ENCODE measurements at places on chromosomes 2 and 18.

DNA sequence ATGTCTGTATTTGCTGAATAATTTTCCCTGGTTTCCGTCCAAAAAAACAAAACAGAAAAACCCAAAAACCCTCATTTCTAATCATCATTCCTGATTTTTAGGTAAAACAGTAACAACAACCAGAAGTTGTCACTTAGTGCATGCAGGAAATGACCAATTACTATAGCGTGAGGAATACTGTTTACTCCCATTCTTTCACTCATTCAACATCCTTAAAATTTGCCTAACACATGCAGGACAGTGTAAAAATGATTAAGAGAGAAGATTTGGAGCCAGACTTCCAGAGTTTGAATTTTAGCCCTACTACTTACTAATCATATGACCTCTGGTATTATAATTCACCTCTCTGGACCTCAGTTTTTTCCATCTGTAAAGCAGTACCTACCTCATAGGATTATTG, 83.1 kb downstream of the FIGN start:
- DNase-seq = no peak

GRCh38 chr2:231622963-231623362, 30.3 kb downstream of the TEX44 start:
- DNase-seq = no peak

- DNase-seq = no peak
Observed at GRCh38 chr2:49053156-49053555, 101.2 kb downstream of the FSHR start.

- peak; percentile 82 for DNase-seq
Observed at GRCh38 chr2:151947813-151948165, 119.6 kb upstream of the ARL5A start.

- DNase-seq = no peak
Observed at GRCh38 chr2:65357959-65358294, 74.5 kb downstream of the SPRED2 start.

GRCh38 chr2:114025030-114025429, 135.1 kb downstream of the ACTR3 start:
- no peak for DNase-seq

DNA sequence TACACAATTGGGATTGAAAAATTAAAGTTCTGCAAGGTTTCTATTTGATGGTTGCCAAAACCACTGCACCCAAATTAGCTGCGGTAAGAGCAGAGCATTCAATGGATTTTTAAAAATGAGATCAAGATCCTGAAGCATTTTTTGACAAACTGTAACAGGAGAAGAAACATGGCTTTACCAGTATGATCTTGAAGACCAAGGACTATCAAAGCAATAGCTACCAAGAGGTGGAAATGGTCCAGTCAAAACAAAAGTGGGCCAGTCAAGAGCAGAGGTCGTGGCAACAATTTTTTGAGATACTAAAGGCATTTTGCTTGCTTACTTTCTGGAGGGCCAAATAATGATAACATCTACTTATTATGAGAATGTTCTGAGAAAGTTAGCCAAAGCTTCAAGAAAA, 186.8 kb downstream of the RDH14 start:
- no peak for DNase-seq

DNA sequence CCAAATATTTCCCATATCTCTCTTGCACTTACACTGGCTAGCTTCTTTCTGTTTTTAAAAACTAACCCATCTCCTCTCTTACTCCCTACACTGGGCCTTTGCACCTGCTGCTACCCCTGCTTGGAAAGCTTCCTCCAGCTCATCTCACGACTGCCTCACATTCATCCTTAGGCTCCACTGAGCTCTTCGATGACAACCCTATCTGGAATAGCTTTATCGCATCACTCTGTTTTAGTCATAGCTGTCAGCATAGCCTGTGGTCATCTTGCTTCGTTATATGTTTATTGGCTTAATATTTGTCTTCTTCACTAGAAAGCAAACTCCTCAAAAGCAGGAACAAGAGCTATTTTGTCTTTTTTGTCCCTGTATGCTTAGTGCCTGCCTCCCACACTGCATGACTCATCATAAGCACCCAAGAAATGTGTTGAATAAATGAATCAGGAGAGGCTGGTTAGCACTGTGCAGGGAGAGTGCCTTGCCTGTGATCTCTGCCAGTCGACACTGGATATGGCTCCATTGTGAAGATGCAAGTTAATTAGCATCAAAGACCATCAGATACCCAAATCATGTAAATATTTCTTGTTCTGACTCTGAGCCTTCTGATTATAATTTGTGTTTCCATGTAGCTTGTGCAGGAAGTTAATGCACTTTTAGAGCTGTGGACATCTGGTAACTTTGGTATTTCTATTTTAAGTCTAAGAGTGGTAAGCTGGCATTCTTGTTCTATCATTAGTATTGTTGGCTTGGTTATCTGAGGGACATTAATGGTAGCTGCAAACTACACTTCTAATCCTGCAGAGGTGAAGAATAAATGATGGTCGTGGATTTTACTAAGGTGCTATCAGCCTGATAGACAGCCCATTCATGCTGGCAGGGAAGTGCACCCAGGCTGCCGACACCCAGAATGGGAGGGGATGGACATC, 10.3 kb upstream of the DYTN start:
- DNase-seq = peak; percentile 72

- no peak for DNase-seq
Observed at GRCh38 chr2:65789923-65790675, 357.7 kb upstream of the SPRED2 start.

DNA sequence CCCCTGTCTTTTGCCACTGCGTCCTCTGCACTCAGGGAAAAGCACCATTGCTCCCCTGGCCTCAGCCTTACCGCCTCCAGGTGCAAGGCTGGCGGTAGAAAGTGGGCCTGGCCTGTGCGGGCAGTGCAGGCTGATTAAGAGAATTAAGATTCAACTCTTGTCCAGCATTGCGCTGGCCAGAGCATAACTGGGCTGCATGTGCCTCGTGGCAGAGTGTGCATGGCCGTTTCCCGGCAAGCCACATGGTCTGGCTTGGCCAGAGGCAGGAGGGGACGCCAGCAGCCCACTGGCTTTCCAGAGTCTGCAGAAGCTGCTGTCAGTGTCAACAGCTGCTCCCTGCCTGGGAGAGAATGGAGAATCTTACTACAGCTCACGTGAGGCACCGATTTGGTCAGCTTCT, 12.3 kb downstream of the NTSR2 start:
- DNase-seq = no peak

GRCh38 chr2:54949431-54949830, 100.8 kb downstream of the RTN4 start:
- DNase-seq = no peak

DNA sequence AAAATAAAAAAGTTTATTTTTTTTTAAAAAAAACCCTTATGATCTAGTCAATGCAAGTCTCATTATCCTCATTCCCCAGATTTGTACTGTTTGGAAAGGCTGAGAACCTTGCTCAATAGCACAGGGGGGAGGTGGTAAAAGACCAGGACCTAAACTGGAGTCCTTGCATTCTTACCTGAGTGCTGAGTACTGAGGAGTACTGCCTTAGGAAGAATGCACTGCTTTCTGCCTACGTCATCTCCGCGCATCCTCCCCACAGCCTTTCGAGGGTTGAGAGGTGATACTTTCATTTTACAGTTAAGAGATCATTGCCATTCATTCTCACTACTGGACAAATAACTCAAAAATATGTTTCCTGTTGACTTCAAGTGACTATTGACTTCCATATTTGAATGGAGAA, 73.8 kb downstream of the MAP3K20 start:
- no peak for DNase-seq

- DNase-seq = no peak
Observed at GRCh38 chr18:43847164-43848091, 570.1 kb upstream of the SYT4 start.

- no peak for DNase-seq
Observed at GRCh38 chr18:79515331-79515730, 119.6 kb downstream of the NFATC1 start.

- no peak for DNase-seq
Observed at GRCh38 chr18:11889284-11889683, 18.8 kb downstream of the MPPE1 start.

GRCh38 chr18:49648811-49649210, 87.0 kb downstream of the LIPG start:
- no peak for DNase-seq

DNA sequence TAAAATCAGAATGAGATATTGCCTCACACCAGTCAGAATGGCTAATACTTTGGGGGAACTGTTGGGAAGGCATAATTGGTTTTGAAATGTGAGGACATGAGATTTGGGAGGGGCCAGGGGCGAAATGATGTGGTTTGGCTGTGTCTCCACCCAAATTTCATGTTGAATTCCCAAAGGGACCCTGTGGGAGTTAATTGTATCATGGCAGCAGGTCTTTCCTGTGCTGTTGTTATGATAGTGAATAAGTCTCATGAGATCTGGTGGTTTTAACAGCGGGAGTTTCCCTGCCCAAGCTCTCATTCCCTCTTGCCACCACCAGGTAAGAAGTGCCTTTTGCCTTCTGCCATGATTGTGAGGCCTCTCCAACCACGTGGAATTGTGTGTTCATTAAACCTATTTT, 59.6 kb downstream of the CSRNP3 start:
- no peak for DNase-seq

DNA sequence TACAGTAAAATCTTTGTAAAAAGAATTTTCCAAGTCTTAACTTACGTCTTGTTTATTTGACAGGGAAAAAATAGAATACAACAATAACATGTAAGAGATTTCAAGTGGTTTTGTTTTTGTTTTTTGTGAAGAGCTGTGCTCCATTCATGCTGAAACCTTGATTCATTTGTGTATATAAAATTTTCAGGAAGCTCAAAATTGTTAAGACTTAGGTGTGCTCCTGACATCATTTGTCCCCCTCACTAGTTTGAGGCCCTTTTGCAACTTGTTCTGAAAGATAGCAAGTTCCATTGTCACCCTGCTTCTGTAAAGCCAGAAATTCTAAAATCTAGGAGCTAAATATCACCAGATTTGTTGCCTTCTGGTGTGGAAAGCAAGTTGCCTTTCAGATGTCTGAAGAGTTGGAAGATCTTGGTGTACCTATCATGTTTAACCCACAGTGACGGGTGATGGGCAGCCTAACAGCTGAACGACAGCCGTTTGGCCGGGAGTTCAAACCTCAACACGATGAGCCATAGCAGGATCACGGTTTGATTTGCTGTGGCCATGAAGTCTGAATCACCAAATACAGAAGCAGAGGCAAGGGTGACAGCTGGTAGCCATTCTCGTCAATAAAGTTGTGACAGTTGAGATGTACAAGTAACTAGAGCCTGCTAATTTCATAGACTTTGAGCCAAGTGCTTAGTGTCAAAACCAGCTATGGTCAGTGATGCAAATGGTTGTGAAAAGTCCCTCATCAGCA, 205.5 kb upstream of the SP5 start:
- no peak for DNase-seq

DNA sequence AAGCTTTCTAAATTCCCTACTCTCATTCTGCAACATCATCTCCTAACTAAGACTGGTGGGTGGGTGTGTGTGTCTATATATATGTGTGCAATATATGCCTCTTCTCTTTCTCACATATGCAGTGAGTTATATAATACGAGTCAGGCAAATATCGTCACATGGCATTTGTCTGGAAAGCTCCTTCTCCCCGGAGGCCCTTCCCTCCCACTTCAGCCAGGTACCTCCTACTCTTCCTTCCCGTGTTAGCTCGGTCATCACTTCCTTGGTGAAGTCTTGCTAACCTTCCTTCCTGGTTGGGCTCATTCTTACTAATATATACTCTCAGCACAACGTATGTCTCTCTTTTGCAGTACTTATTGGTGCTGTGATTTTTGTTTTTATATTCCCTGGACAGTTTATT, 66.4 kb upstream of the NCK2 start:
- DNase-seq = no peak

DNA sequence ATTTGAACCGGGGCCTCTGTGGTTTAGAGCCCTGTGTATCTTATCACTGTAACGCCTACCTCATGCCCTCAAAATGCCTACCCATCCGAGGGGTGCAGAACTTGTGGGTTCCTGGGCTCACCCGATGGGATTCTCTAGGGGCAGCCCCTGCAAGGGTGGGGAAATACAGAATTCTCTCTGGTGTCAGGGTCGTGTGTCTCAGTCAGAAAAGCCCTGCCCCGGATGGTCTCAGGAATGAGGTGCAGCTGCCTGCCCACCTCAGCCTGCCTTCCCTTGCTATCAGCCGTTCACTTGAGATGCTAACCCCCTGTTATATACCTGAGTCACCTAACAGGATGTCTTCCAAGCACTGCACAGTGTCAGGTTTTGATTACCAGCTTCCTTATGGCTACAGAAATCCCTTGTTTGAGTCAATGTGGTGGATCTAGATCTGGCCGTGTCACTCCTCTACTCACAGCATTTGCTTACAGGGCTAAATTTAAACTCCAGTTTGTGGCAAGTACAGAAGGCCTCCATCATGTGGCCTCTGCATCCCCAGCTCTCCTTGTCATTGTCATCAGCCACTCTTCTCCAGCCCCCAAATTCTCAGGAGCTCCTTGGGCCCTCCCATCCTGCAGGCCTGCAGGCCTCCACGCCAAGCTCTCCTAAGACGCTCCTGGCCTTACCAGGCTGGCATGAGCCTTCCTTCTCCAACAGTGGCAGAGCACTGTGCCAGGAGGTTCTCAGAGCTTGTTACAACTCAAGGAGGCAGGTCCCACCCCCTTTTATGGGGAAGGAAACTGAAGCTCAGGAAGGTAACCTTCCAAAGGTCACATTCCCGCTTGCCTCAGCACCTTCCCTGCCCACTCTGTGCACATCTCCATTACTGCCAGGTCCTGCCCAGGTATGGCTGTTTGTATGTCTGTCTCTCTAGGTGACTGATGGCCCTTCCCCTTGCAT, 14.3 kb upstream of the MAP3K2 start:
- no peak for DNase-seq

DNA sequence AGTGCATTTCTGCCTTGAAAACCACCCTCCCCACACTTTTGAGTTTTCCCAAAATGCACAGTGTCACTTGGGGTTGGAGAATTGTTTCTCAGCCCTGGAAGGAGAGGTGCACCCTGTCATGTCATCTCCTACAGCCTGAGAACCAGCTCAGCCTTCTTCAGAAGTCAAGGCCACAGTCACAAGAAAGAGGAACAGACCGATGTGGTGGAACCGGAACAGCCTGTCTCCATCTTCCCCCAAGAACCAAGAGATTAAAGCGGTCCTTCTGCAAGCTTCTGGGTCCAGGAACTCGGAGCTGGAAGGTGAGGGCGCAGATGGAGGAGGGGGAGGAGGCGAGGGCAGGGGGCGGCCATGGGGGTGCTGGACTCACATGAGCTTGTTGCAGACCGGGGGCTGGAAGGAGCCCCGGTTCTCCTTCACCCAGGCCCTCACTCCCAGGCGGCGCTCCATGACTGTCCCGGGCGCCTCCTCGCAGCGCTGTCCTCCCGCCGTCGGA, 248 bp downstream of the HAAO start:
- peak; percentile 63 for DNase-seq

- no peak for DNase-seq
Observed at GRCh38 chr2:17536416-17536815, 4.1 kb upstream of the VSNL1 start.

- DNase-seq = no peak
Observed at GRCh38 chr2:20125164-20125563, 73.7 kb upstream of the LAPTM4A start.

- DNase-seq = no peak
Observed at GRCh38 chr2:66595556-66595955, 160.6 kb downstream of the MEIS1 start.

GRCh38 chr2:180871649-180872048, 108.8 kb upstream of the UBE2E3 start:
- no peak for DNase-seq

All from suppressor macrophage treated with lipopolysaccharide for 1 hour (primary cell).